Thymus (tissue), 14 donors: ENCODE measurements at places on chromosomes 12 and 14.
A peak's percentile ranks its signal among the peaks of the same experiment; 100 is the strongest.

DNA sequence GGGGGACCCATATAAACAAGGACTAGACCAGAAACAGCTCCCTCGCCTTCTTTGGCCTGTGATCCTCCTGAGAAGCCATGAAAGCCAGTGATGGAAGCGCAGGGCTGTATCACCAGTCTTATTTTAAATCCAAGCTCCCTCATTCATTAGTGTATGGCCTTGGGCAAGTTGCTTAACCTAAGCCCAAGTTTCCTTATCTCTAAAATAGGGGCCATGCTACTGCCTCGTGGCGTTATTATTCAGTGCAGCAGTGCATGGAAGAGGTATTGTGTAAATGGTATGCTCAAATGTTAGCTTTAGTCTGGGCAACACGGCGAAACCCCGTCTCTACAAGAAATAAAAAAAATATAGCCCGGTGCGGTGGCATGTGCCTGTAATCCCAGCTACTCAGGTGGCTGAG lies 9.9 kb downstream of the ESPL1 start:
- DNase-seq: no peak

DNA sequence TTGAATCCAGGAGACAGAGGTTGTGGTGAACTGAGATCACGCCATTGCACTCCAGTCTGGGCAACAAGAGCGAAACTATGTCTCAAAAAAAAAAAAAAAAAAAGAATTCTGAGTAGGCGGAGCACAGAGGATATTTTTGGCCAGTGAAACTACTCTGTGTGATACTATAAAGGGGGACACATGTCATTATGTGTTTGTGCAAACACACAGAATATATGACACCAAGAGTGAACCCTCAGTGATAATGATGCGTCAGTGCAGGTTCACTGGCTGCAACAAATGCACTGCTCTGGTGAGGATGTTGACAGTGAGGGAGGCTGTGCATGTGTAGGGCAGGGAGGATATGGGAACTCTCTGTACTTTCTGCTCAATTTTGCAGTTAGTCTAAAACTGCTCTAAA lies 24.2 kb downstream of the FBXO21 start:
- DNase-seq: no peak

DNA sequence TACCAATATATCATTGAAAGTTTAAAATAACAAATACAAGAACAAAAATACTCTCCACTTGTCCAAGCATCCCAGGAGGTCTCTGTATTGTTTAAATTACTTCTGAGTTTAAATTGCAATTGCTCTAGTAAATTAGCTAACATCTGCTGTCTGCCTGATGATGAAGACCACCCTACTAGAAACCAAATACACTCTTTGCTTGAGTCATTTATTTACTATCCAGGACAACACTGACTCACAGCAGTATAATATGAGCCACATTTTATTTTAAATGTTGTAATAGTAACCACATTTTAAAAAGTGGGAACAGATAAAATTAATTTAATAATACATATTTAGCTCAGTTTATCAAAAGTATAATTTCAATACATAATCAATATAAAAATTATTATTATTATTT lies 62.9 kb upstream of the EEA1 start:
- DNase-seq: no peak

DNA sequence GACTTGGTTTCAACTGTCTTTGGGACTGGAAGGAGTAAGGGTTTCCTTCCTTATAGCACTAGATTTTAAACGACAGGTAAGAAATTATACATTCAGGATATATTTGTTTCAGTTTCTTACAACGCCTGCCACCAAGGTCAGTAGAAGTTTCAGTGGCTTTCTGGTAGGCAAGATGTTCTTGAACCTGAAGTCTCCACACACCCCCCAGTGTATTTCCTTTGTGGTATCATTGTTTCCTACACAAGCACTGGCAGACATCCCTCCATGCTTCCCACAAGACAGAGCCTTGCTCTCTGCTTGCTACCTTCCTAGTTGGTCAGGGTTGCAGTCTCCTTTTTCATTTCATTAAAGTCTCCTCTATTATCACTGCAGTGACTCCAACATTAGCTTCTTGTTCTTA lies 283.1 kb downstream of the FLRT2 start:
- DNase-seq: no peak

GRCh38 chr14:69114763-69115162 lies 38.2 kb downstream of the DCAF5 start:
- DNase-seq: no peak

DNA sequence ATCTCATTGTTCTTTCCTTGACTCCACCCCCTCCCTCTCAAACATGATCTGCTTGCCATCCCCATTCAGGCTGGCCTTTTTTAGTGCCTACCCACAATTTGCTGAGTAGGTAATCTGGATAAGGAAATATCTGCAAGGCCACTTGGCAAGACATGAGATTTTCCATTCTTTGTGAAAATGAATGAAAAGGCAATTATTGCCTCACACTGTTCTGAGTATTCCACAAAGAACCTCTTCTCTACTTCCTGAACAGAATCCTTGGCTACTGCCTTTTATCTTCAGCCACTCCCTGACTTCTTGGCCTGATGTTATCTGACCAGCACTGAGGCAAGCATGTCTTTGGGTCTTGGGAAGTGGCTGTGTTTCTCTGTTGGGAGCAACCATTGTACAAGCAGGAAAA lies 263.2 kb upstream of the ATP2B1 start:
- DNase-seq: no peak

- peak; percentile 27 for DNase-seq
Measured at GRCh38 chr14:32201816-32202490, at the start of gene RNU6-7. RNU6-7 (plus strand) TSS chr14:32202045.
